ENCODE measurements at places on chromosomes 2 and 18. TPM values are rescaled to one million over a fixed set of nuclear protein-coding genes. Genes with fewer than 3 reads are reported as not detected.
A peak's percentile ranks its signal among the peaks of the same experiment; 100 is the strongest.

- DNase-seq = no peak
Measured at GRCh38 chr2:197113275-197113711, 186.8 kb upstream of the PGAP1 start.

Gene HOXD3
- total RNA-seq = 0.73 TPM

Gene NMS
- total RNA-seq = not detected

DNA sequence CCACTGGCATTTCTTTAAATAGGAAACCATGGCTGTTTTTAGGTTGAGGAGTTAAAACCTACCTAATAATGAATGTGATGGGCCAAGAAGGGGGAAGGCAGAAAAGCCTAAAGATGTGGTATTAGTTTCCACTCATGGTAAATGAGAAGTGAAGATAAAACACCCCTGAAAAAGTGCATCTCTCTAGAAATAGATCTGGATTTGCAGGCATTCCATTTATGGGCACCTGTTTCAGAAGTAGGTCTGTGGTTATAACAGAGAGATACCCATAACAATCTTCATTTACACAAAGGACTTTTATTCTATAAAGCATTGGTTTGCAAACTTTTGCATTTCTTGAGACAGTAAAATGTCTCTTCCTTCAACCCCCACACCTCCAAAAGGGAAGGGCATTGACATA is 62.1 kb downstream of the PRKCE start:
- DNase-seq = no peak

DNA sequence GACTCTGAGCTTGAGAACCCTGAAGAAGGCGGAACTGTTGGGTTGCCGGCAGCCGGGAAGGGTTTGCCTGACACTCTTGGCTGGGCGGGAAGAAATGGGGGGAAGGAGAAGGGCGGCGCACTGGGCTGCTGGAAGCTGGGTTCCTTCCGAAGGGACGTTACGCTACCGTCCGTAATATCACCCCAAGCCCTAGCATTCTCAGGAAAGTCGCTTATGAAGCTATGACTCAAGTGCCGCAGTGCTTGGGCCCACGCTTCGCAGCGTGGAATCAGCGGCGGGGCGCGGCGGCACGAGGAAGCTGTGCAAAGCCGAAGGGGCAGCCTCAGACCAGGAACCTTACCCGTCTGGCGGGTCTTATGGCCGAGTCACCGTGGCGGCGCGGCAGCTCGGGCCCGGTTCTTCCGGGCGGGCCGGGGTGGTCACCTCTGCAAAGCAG is 50.2 kb upstream of the SIGLEC15 start:
- DNase-seq = peak; percentile 84

GRCh38 chr2:210626849-210627248 is 70.5 kb downstream of the CPS1 start:
- DNase-seq = no peak

DNA sequence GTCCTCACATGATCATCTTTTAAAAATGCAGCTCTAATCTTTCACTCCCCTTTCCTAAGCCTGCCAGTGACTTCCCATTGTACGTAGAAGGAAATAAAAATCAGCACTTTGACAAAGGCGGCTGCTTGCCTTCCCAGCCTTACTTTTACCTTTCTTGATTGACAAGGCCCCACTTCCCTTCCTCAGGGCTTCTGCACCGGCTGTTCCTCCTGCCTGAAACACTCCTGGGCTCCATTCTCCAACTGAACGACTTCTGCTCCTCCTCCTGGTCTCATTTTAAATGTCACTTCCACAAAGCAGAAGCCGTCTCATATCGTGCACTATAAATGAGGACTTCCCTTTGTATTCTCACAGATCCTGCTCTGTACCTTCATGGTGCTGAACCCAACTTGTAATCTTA is 56.1 kb downstream of the OSBPL6 start:
- DNase-seq = no peak

- no peak for DNase-seq
Measured at GRCh38 chr2:217597681-217598080, 405.1 kb downstream of the TNS1 start.

DNA sequence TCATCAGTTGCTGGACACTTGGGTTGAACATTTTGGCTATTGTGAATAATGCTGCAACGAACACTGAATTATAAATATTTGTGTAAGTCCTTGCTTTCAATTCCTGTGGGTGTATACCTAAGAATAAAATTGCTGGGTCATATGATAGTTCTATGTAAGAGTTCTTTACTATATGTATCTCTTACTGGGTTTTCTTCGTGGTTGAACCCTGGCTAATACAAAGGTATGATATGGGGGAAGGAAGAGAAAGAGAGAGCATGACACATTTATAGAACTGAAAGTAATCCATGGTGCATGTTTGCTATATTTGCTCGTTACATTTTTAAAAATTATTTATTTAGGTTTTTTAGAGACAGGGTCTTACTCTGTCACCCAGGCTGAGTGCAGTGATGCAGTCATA is 143.1 kb upstream of the GAREM1 start:
- no peak for DNase-seq

DNA sequence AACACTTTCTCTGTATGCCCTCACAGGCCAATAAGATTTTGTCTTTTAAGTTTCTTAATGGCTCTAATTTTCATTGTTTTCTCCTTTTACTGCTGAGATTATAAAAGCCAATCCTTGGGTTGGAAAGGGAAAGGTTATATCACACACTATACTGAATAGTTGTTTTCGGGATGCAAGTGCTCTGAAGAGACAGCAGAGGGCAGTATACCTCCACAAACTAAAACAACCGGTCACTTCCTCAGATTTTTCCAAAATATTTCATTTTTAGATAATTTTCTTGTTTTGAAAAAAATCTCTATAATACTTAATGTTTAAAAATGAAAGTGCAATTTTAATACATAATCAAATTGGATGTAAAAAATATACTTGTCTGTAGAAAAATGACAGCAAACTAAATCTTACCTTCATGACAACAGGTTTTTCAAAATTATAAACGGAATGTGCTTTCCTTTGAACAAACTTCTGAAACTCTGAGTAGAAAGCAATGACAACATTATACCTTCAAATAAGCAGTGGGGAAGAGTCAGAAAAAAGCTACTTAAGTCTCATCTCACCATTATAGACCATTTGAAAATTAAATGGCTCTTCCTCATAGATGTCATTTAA is 82.7 kb downstream of the ORC4 start:
- DNase-seq = no peak

GRCh38 chr2:144249035-144249637 is 270.8 kb downstream of the ZEB2 start:
- no peak for DNase-seq

DNA sequence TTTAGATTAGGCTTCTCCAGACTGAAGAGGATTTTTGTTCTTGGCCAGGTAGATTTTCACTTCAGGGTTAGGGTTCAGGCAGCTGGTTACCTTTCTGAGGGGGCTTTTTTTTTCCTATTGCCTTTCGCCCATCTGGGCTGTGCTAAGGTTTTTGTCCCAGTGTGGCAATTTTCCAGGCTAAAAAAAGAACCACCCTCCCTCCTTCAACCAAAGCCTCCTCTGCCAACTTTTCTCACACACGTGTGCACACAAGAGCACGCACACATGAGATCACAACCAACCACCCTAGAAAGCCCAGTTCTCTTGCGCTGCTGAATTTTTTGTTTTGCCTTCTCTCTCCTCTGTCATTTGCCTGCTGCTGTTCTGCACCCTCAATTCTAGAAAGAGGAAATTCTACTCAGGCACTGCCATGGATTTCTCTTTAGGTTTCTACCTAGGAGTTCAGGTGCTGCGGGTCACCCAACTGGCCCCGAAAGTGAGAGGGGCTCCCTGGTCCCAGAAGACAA is 8.5 kb upstream of the CXCR4 start:
- no peak for DNase-seq

Gene GLI2
- total RNA-seq = 3.8 TPM

Gene ALPP
- total RNA-seq = not detected

- DNase-seq = no peak
Measured at GRCh38 chr2:235028646-235029045, 76.8 kb downstream of the SH3BP4 start.

DNA sequence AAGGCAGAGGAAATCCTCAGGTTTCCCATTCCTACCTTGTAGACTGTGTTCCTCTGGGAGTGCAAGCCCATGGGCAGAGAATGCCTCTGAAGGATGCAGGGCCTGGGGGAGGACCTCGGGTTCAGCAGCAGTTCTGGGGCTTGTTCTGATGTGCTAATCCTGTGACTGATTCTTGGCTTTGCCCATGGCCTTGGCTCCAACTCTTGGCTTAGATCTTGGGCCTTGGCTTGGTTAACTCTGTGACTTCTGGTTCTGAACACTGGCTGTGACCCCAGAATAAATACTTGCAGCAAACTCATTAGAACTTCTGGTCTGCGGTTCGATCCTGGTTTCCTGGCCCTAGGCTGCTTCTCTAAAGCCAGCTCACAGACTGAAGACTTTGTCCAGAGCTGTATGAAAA is 366.9 kb upstream of the ZEB2 start:
- peak; percentile 68 for DNase-seq

DNA sequence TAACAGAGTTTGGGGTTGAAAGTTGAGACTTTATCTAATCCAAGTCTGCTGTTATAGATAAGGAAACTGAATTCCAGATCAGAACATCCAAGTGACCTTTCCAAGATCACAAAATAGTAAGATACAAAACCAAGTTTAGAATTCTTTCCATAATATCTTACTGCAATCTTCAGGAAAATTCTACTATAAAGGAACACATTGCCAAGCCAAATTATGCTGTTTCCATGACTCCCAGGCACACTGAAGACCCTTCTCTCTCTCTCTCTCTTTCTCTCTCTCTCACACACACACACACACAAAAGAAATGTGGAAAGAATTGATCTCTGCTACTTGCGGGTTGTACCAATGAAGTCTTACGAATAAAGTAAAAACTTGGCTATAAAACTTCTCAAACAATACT is 398.4 kb downstream of the METTL4 start:
- no peak for DNase-seq

DNA sequence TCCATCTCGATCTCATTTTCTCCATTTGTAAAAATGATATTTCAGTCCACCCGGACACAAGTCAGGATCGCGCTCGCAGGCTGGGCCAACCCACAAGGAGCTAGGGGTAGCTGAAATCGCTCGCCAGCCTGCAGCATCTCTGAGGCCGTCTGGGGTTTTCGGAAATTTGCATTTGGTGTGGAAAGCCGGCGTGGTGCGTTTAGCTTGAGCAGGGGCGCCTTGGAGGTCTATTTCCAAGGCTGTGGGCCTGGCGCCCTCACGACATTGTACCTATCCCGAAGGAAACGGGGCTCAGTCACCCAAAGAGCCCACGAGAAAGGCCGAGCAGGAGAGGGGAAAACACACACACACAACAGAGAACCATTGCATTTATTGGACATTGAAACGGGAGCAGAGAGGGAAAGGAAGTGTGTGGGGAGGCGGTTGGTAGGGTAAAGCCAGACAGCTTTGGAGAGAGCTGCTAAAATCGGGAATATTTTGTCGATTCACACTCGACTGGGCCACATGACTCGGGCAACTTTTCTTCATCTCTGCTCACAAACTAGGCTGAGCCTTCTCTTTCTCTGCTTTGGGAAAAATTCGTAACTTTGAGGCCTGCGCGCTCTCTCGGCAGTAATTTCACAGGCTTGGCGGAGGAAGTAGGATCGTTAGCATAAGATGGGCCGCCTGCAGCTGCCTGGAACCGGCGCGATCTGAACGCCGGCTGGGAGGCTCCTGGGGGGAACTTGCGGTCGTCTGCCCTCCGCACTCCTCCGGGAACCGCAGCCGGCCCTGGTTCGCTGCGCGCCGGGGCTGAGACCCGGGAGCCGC is 1.1 kb upstream of the HOXD8 start:
- DNase-seq = no peak

DNA sequence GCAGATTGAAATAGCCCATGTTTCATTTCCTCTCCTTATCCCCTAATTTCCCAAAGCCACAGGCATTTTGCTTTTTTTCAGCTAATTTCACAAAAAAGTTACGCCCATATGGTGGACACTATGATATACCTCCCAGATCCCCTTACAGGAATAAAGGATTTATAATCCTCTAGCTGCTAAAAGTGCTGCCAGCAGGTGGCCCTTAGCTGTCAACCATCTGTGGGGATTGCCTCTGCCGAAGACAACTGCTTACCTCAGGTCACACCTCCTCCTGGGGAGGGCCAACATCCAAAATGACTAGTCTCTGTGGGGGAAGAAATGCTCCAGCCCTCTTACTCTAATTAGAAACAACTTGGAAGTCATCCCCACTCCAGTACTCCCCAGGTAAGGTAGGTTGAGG is 61.0 kb upstream of the EPB41L3 start:
- DNase-seq = no peak

Gene LOXHD1
- 0.24 TPM for total RNA-seq

DNA sequence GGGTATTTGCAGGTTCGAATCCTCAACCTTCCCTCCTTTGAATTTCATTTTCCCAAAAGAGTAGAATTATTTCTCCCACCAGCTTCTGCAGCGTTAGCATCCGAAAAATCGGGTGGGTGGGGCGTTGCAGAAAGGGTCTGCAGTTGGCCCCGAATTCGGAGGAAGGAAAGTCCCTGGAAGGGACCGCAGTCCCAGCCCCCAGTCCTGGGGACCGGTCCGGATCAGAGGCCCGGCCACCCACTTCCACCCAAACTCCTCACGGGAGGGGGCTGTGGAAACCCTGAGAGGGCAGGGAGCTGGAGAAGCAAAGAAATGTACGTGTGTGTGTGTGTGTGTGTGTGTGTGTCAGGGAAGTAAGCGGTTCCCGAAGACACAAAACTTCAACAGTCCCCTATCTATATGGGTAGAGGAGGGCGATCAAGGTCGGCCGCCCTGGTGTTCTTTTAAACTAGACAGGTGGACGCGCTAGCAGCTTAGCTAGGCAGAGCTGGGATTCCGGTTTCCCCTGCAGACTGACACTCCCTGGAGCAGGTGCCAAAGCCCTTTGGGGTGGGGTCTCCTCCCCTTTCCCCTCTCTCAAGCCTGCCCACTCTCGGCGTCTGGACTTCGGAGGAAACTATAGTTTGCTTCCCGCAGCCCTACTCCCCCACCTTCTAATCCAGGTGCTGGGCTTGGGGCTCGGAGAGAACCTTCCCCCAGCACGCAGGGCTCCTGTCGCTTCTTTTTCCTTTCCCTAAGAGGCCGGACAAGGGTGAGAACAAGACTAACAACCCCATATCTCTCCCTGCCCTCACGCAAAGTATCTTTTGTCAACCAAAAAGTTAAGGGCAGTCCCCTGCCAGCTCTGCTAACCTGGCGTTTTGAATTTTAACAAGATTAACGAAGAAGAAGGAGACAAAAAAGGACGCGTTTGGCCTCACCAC is 4.8 kb upstream of the ONECUT2 start:
- DNase-seq = no peak

Gene LBX2
- 1.0 TPM for total RNA-seq

- peak; percentile 60 for DNase-seq
Measured at GRCh38 chr2:8682719-8683667, 1.1 kb downstream of the ID2 start.

Gene ATG16L1
- total RNA-seq = 15.8 TPM

GRCh38 chr2:120346667-120347358 is 877 bp downstream of the INHBB start:
- no peak for DNase-seq

DNA sequence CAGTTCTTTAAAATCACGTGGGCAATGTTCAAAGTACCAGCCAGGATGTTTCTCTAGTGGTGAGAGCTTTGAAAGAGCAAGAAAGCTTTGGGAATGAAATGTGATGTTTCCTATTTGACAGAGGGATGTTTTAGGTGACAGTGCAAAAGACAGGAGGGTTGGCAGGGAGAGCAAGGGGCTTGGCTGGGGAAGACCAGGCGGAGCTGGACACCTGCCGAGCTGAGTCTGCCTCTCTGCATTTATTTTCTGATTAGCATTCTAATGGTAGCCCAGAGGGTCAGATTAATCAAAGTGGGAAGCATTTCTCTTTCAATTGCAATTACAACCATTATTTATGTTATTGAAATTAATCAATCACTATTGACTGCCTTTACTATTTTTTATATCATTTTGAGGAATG is 145.4 kb upstream of the RAB12 start:
- DNase-seq = no peak

GRCh38 chr18:21998486-21998885 is 170.9 kb upstream of the GATA6 start:
- DNase-seq = peak; percentile 56

- no peak for DNase-seq
Measured at GRCh38 chr18:57438743-57439608, 3.8 kb downstream of the ONECUT2 start.

Measured in left cardiac atrium (tissue), 4 donors.